ENCODE measurements at places on chromosomes 2 and 18.

GRCh38 chr2:232839411-232840079 lies 30.5 kb upstream of the SNORC start:
- no peak for DNase-seq

- no peak for DNase-seq
These were observed 17.3 kb upstream of the PDE1A start for GRCh38 chr2:182444170-182444569.

GRCh38 chr2:88757025-88757424 lies 65.6 kb downstream of the RPIA start:
- no peak for DNase-seq

DNA sequence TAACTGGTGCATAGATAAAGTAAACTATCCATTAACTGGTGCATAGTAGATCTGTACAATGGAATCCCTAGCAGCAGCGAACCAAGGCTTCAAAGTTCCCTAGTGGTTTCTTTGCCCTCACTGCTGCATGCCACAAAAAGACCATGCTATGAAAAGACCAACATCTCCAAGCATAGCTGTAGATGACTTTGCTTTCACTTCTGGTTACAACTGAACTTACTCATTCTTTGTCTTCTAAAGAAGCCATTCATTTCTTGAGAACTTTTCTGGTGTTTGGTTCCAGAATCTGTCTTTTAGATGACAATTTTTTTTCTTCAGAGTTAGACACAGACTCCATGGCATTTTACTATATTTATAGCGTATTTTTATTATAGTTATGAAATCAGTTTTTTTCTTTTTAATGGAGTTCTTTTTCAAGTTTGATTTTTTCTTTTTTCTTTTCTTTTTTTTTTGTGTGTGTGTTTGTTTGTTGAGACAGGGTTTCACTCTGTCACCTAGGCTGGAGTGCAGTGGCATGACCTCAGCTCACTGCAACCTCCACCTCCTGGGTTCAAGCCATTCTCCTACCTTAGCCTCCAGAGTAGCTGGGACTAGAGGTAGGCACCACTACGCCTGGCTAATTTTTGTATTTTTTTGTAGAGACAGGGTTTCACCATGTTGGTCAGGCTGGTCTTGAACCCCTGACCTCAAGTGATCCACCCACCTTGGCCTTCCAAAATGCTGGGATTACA lies 63.6 kb downstream of the SLC35F5 start:
- DNase-seq = peak; percentile 35

- DNase-seq = no peak
These were observed 93.0 kb upstream of the SH3BP4 start for GRCh38 chr2:234858790-234859329.

- DNase-seq = no peak
These were observed 52.5 kb upstream of the TAF1B start for GRCh38 chr2:9790702-9791225.

DNA sequence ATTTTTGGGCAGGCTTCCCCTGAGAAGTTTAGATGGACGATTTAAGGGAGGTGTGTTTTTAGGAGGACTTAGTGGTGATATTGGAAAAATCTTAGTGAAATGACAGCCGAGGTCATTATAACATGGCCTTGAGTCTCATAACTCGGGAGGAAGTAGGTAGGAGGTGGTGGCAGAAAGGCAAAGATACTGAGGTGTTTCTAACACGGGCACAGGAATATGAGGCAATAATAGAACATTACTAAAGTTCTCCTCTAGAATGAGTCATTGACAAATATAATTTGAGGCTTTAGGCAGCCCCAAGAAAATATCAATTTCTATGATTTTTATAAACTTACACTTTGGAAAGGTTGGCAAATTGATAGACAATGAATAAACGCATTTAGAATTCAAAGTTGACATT lies 146.1 kb upstream of the ZEB2 start:
- DNase-seq = no peak

GRCh38 chr2:3409627-3410170 lies 30.2 kb downstream of the TRAPPC12 start:
- DNase-seq = no peak

GRCh38 chr18:28494151-28494550 lies 317.2 kb upstream of the CDH2 start:
- DNase-seq = no peak

GRCh38 chr18:69209761-69210160 lies 190.9 kb upstream of the DOK6 start:
- DNase-seq = no peak

GRCh38 chr18:35343488-35343935 lies 708 bp downstream of the ZNF24 start:
- DNase-seq = no peak

DNA sequence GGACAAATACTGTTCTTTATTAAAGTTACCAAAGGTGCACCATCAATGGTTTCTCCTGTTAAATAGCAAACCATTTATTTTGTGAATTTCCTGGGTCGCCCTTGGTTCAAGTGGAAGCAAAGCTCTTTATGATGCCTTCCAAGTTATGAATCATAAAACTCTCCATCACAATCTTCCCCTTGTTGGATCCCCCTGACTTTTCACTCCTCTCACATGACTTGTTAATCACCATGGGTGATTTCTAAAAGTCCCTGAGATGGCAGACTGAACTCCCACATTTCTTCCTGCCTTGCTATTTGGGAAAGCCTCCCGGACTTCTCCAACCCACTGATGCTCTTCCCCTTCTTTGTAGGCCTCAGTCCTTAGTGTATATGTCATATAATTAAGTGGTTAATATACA lies 176.0 kb downstream of the THADA start:
- no peak for DNase-seq

- no peak for DNase-seq
These were observed 59.6 kb downstream of the MEX3C start for GRCh38 chr18:51137891-51138290.

DNA sequence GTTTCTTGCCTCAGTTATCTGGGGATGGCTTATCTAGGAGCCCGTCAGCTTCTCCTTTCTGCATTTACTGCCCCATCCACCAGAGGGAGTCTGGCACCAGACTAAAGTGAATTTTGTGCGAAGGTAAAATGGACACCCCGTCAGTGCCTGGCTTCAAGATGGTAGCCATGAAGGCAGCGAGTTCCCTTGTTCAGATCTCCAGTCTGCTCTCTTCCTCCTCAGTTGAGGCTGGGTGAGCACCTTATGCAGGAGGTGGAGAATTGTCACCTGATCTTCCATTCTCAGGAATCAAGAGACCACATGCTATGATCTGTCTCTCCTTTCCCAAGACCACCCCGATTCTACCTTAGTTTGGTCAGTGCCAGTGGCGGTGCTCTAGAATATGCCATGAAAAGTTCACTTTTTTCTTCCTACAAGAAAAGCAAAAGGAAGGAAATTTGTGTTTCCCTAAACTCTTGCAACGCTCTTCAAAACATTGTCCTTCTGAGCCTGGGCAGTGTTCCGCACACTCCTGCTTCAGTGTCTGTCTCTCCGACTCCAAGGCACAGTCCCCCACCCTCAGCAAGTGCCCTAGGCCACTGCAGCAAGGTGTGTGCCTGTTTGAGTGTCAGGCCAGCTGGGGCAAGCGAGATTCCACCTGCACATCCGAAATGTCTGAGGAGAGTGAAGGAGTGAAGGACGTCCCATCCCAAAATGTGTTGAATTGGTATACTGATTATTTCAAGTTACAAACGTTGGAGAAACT lies 168.6 kb downstream of the SS18 start:
- DNase-seq = no peak

DNA sequence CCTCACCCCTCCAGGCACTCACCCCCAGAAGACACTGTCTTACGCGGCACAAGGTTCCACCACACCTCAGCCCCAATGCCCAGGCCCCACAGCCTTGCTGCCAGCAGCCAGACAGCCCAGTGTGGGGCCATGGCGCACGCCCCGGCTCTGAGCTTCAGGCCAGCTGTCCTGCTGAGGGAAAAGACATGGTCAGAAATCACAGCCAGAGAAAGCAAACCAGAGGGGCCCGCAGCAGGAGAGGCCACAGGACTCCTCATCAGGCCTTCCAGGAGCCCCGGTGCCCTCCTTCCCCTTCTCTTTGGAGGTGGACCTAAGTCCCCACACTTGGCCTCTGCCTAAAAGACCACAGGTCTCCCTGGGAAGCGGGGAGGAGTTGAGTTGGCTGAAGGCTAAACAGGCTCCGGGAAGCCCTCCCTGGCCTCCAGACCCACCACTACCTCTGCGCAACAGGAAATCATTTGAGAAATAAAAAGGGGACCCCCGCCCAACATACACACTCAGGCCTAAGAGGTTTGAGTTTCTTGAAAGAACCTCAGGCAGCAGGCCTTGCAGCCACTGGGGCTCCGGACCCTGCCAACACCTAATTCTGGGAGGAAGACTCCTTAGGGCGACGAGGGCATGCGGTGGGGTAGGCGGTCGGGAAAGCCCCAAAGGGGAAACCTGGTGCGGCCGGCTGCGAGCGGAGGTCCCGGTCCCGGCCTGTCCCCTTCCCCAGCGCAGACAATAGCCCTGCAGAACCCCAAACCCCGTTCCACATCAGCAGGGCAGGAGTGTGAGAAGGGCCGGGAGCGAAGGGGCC lies 1.9 kb downstream of the SEMA4C start:
- DNase-seq = no peak

DNA sequence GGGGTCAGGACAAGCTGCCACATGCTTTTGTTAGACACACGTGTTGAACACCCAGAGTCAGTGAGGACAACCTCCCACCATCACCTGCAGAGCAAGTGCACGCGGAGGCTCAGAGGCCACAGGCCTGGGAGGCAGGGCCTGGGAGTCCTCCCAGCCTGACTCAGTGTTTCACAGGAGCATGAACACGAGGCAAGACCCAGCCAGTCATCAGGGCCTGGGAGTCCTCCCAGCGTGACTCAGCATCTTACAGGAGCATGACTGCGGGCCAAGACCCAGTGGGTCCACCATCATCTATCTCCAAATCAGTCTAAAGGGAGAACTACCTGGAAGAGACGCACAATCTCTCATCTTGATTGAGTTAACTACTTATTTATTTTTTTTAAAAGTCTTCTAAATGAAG lies 112.6 kb upstream of the PXDN start:
- DNase-seq = no peak

DNA sequence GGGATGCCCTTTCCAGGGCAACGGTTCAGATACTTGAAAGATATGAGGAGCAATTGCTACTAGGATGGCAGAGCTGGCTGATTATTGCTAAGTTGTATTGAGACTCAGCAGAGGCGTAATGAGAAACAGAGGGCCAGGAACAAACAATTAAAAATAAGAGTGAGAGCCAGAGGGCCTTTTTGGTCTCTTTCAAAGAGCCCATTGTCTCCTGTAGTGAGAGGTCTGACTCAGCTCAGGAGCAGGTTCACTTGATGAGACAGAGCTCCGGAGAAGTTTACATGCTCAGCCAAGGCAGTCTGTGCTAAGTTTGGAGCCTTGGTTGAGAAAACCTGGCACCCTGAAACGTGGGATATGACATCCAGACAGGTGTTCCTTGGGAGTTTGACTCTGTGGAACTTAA lies 303.9 kb upstream of the DLGAP1 start:
- no peak for DNase-seq

GRCh38 chr2:152602750-152603149 lies 114.5 kb downstream of the PRPF40A start:
- DNase-seq = no peak

GRCh38 chr18:76981396-76981968 lies 151.1 kb downstream of the MBP start:
- DNase-seq = no peak

GRCh38 chr2:104788742-104789455 lies 65.0 kb upstream of the POU3F3 start:
- no peak for DNase-seq

DNA sequence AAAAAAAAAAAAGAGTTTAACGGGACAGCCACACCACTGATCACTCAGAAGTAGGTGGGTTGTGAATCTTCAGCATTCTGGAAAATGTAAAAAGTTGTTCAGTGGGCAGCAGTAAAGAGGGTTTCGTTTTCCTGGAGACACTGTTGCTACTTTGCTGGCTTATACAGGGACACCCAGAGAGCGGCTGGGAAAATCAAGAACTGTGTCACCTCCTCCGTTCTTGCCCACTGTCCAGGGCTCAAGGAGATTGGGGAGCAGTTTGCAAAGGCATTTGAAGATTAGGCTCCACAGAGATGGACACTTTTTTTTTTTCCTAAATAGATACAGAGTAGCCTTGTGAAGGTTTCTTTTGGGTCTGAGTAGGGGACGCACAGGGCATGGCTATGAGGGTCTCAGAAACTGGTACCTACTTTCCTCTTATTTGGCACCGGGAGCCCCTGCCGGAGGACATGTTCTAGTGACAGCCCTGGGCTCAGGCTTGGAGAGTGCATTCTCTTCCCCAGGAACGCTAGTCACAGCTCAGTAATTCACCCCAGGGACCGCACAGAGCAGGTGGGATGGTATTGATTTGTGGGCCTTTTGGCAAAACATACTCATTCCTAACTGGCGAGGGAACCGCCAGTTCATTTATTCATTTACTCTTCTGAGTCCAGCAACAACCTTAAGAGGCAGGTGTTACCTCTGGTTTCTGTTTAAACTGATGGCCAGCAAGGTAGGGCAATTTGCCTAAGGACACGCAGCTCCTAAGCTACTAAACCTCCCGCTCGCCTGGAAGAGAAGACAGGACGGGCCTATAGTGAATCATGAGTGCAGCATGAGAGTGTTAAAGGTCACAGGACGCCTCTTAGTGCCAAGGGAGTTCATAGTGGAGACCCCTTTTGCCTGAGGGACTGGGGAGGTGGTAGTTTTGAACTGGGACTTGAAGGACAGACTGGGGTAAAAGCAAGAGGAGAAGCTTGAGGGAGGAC lies 53.1 kb downstream of the HPCAL1 start:
- DNase-seq = no peak

DNA sequence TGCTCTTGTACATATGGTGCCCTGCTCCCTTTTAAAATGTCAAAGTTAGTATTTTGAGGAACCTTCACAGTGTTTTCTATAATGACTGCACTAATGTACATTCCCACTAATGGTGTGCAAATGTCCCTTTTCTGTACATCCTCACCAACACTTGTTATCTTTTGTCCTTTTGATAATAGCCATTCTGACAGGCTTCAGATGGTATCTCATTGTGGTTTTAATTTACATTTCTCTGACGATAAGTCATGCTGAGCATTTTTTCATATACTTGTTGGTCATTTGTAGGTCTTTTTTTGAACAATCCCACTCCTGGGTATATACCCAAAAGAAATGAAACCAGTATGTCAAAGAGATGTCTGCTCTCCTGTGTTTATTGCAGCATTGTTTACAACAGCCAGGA lies 268.3 kb downstream of the FBXO15 start:
- no peak for DNase-seq

GRCh38 chr2:101053117-101053516 lies 51.0 kb downstream of the RPL31 start:
- DNase-seq = no peak

DNA sequence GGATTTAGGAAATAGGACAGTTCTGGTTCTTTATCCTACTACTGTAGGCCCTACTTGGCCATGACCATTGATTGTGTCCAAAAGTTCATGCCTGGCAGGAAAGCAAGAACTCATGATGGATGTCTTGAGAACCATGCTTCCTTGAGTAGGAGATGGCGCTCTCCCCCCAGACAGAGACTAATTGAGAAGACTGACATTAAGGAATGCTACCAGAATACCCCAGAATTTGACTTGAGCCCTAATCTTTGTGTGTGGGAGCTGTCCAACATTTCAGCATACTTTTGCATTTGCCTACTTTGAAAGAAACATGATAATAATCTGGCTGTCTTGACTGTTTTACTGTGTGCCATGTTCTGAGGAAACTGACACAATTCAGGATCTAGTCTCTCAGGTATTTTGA lies 23.3 kb downstream of the MAPRE3 start:
- no peak for DNase-seq

Data from stimulated activated CD8-positive, alpha-beta memory T cell treated with anti-CD3 and anti-CD28 coated beads, Interleukin-15, amount 100 ng/mL, for 48 hours (primary cell).